ENCODE measurements at places on chromosomes 11 and 22. TPM values are rescaled to one million over a fixed set of nuclear protein-coding genes. Genes with fewer than 3 reads are reported as not detected.

Gene TREH
- not detected for polyA plus RNA-seq

GRCh38 chr22:32164075-32164860 is 5.2 kb upstream of the C22orf42 start:
- DNase-seq, result no peak

- no peak for DNase-seq
Measured at GRCh38 chr11:44842220-44842619, 108.5 kb downstream of the TP53I11 start.

DNA sequence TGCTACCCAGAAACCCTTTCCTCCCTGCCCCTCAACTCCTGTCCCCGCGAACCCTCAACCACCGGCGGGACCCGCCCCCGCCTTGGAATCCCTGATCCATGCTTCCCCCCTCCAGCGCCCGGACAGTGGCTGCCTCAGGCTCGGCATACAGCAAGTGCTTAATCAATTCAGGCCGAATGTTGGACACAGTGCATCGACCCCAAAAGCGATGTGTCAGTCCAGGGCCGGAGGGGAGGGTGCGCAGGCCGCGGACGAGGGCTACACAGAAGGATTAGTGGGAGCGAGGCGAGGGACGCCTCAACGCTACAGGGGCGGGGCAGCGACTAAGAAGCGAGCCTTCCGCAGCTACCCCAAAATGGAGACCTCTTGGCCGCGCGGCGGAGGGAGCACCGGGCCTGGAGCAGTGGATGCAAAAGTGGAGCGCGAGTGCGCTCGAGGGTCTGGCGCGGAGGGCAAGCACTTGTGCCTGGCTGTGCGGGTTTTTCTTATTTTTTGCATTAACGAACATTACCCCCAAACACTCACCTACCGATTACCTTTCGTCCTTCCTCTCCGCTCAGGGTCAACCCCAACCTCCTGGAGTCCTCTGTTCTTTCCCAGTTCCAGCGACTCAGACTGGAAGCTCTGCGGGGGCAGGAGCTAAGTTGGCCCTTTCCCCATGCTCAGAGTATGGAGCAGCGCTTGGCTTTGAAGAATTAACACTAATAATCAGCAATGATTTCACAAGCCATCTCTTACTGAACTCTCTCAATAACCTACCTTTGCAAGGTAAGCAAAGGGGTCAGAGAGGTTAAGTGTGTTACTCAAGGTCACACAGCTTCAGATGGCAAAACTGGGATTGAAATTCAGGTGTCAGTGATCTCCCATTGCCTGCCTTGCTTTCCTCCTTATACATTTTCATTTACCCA is 30.0 kb upstream of the WNT11 start:
- peak; percentile 84 for DNase-seq

GRCh38 chr11:94788396-94788795 is 20.2 kb downstream of the AMOTL1 start:
- no peak for DNase-seq

- DNase-seq, result no peak
Measured at GRCh38 chr22:34738661-34739400, 327.1 kb upstream of the ISX start.

GRCh38 chr22:28116219-28116673 is 197.2 kb upstream of the PITPNB start:
- DNase-seq, result no peak

Gene OVOL1
- polyA plus RNA-seq, result not detected

Gene SIPA1
- polyA plus RNA-seq, result 18.7 TPM

DNA sequence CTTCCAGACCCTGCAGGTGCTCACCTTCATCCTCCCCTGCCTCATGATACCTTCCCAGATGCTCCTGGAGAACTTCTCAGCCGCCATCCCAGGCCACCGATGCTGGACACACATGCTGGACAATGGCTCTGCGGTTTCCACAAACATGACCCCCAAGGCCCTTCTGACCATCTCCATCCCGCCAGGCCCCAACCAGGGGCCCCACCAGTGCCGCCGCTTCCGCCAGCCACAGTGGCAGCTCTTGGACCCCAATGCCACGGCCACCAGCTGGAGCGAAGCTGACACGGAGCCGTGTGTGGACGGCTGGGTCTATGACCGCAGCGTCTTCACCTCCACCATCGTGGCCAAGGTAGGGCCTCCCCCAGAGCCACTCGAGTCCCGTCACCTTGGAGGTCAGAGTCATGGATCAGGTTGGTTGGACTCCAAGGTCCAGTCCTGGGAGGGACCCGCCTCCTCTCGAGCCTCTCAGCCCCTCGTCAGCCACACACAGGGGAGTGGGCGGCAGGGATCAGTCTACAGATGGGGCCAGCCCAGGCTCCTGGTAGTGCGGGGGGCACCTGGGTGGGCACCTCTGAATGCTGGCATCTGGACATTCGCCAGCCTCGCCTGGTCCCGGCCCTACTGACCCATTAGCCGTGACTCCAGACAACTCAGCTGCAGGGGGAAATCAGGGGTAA is 34.8 kb upstream of the SLC22A12 start:
- no peak for DNase-seq

DNA sequence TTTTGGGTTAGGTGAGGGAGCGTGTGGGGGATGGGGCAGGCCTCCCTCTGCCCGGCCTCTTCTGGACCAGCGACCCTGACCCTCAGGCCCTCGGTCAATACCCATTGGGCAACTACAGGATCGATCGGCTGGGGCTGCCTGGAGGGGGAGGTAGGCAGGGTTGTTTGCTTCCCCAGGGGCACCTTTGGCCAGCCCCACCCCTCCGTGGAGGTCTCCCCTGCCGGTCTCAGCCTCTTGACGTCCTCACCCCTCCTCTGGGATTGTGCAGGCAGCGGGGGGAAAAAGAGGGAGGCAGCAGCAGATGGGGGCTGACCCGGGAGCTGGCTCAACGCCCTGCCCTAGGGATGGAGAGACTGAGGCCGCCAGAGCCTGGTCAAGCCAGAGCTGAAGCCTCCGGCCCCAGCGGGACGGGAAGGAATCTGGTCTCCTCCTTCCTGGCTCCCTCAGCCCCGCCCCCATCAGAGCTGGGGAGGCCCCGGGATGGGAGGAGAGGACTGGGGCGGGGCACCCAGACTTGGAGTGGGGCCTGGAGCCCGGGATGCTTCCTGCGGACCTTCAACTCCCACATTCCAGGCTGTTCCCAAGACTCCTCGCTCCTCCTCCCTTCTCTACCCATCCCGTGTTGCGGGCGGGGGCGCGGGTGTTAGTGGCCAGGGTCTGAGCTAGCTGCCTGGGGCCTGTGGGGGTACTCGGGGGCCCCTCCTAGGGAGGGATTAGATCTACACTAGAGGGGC is 14.4 kb upstream of the CDC42EP1 start:
- DNase-seq, result no peak

Gene MAPK11
- polyA plus RNA-seq, result 38.3 TPM

Gene GLYAT
- polyA plus RNA-seq, result not detected

- no peak for DNase-seq
Measured at GRCh38 chr11:10809373-10810160, 841 bp upstream of the EIF4G2 start.

Gene NPAS4
- polyA plus RNA-seq, result 0.03 TPM

Gene TMEM218
- polyA plus RNA-seq, result 34.8 TPM

GRCh38 chr11:18958221-18958910 is 19.2 kb upstream of the MRGPRX1 start:
- DNase-seq, result no peak

DNA sequence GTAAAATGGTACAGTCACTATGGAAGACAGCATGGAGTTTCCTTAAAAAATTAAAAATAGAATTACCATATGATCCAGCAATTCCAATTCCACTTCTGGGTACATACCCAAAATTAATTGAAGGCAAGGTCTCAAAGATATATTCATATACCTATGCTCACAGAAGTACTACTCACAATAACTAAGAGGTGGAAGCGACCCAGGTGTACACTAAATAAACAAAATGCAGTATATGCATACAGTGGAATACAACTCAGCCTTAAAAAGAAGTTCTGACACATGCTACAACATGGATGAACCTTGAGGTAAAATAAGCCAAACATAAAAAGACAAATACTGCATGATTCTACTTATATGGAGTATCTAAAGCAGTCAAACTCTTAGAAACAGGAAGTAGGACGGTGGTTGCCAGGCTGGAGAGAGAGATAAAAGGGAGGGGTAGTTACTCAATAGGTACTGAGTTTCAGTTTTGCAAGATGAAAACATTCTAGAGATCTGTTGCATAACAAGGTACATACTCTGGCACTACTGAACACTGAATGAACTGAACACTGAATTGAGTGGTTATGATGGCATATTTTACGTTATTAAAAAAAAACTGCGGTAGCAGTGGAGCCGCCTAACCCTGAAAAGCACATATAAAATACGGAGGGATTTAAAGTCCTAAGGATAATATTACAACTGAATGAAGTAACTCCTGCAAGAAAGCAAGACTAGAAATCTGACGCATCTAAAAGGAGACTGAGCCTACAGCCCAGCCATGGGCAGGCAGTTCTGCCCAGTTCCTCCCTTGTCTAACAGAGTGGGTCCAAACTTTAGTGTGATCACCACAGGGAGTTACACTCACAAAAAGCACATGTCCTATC is 12.8 kb downstream of the DGCR2 start:
- no peak for DNase-seq

DNA sequence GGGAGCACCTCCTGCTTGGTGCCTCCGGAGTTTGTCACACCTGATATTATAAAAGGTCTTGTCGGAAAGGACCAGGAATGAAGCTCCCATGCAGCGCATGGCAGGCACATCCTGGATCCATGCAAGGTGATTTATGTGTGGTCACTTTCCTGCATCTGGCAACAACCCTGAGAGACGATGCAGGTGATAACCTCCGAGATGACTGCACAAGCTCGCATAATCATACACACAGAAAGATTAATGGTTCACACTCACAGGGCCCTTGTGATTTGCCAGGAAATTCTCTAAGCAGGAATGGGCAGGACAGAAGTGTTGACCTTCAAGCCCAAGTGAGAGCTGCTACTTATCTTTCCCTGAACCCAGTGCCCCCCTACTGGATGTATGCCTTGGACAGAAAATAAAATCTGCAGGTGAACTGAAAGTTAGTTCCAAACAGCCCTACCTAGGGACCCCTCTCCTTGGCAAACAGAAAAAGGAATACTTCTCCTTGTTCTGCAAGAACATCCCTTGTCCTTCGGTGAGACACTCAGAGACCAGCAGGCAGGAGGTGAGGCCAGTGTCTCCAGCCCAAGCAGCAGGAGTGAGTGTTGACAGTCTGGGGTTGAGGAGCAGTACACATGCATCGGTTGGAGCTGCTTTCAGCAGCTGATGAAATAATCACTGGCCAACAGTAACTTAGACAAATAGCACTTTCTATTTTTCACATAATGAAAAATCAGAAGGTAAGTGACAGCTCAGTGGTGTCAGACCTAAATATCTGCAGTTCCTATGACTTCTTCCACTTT is 619.4 kb upstream of the B3GAT1 start:
- no peak for DNase-seq

GRCh38 chr22:49433717-49434611 is 393.7 kb downstream of the BRD1 start:
- DNase-seq, result peak; percentile 60

- DNase-seq, result no peak
Measured at GRCh38 chr11:35142481-35143075, 3.6 kb downstream of the CD44 start.

GRCh38 chr11:113643006-113643585 is 63.0 kb downstream of the TMPRSS5 start:
- DNase-seq, result no peak

DNA sequence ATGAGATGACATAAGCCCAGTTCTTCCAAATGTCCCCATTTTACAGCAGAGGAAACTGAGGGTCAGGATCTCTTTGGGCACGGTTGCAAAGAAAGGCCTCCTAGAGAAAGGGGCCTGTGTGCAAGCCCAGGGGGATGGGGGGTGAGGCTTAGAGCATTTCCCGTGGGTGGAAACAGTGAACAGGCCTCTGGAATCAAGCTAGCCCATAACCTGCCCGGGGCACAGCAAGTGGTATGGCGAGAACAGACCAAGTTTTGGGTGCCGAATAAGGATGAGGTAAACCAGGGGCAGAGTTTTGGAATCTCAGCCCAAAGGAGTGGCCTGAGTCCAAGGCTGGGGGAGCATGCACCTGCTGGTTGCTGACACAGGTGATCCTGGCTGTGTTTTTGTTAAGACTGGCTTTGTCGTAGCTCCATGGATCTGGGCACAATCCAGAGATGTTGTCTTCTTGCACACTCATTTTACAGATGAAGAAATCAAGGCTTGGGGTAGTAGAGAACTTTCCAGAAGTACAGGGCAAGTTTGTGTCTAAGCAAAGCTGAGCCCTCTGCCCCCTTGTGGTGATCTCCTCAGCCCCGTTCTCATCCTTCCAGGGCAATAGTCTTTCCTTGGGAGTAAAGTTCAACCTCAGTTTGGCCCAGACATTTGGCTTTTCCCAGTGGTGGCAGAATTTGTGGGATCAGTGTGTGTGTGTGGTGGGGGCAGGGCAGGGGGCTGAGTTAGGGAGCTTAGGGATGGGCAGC is 53.5 kb upstream of the MYEOV start:
- DNase-seq, result no peak

DNA sequence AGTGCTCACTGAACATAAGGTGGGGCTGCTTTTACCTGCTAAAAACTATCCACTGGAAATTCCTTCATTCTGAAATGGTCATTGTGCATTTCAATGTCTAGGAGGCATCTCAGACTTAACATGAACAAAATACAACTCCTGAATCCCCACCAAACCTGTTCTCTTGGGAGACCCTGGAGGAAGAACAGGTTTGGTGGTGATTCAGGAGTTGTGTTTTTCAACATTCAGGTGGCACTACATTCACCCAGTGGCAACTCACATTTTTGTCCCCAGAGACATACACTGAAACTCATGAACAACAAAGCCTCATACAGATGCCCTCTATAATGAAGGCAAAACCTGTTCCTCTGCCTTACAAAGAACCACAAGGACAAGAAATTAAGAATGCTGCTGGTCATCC is 64.3 kb upstream of the CYP2D6 start:
- no peak for DNase-seq

DNA sequence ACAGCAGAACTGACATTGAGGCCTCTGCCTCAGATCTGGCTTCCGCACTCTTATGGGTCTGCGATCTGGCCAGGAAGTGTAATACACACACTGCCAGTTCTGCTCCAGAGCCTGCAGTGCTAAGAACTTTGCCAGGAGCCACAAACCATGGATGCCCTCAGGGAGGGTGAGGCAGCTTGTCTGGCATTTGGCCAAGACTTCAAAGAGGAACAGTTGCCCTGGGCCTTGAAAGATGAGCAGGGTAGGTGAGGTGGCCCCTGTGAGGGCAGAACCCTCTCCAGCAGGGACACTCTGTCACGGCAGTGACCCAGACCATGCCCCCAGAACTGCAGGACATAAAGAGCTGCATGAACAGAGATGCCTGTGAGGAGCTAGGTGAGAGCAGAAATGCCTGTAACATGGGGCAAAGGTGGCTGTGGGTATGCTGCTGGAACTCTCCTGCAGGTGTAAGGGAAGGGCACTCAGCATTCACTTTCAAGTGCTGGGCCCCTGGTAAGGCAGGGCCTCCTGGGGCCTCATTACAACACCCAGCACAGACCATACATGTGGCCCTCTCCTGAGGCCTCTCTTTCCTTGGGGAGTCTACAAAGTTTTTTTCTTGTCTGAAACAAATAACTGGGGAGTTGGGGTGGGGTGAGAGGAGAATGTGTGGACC is 47.3 kb downstream of the NEU3 start:
- no peak for DNase-seq

Gene CEND1
- 3.6 TPM for polyA plus RNA-seq

GRCh38 chr11:104060820-104061219 is 24.4 kb downstream of the DDI1 start:
- no peak for DNase-seq

Gene TIMM10
- 179 TPM for polyA plus RNA-seq
